ENCODE measurements at places on chromosomes 12 and 14. TPM values are rescaled to one million over a fixed set of nuclear protein-coding genes. Genes with fewer than 3 reads are reported as not detected.

The RNU4-1 gene
- total RNA-seq = 2,156 TPM

The MYF5 gene
- total RNA-seq = not detected

The RAB21 gene
- 67.3 TPM for total RNA-seq

The C12orf42 gene
- 0.25 TPM for total RNA-seq

The AQP6 gene
- total RNA-seq = not detected
